ENCODE measurements at places on chromosomes 1 and 21.

- no peak for DNase-seq
Observed at GRCh38 chr1:18057623-18058022, 50.0 kb upstream of the IGSF21 start.

DNA sequence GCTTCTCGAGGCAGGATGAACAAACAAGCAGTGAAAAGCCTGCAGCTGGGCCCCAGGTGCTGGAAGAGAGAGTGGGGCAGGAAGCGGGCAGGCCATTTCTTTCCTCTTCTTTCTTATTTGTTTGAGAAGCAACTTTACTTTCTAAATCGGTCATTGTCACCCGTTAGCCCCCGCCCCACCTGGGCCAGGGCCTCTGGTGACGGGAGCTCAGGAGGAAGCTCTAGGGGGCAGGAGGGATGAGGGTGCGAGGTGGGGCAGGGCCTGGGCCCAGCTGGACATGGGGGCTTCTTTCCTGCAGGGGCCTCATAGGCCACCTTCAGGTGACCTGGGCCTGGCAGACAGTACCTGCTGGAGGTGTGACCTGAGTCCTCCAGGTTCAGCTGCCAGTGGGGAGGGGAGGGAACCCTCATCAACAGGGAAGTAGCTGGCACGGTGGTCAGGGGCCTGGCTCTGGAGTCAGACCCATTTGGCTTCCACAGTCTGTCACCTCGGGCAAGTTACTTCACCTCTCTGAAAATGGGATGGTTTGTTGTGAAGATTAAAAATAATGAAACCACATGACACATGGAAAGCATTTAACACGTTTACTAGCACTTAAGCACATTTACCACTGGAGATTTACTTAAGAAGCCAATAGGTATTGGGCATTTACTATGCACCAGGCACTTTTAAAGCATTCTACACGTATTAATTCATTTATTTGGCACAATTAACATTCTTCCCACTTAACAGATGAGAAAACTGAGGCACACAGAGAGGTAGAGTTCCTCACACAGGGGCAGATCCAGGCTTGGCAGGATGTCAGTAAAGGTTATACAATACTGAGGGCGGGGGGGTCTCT is 54.1 kb upstream of the ID3 start:
- DNase-seq, result no peak

DNA sequence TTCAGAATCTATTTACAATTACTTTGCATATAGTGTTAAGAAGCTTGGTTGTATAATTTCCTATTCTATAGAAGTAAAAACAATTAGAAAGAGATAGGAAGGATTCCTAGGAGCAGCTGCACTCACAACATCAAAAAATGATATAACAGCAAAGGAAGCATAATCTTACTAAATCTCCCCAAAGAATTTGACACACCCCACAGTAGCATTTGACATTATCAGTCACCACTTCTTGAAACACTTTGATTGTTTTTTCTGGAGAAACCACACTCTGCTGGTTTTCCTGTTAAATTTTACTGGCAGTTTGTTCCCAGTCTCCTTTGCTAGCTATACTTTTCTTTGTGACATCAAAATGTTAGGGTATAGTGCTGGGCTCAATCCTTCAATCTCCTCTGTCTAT is 100.8 kb upstream of the KIAA1614 start:
- no peak for DNase-seq

DNA sequence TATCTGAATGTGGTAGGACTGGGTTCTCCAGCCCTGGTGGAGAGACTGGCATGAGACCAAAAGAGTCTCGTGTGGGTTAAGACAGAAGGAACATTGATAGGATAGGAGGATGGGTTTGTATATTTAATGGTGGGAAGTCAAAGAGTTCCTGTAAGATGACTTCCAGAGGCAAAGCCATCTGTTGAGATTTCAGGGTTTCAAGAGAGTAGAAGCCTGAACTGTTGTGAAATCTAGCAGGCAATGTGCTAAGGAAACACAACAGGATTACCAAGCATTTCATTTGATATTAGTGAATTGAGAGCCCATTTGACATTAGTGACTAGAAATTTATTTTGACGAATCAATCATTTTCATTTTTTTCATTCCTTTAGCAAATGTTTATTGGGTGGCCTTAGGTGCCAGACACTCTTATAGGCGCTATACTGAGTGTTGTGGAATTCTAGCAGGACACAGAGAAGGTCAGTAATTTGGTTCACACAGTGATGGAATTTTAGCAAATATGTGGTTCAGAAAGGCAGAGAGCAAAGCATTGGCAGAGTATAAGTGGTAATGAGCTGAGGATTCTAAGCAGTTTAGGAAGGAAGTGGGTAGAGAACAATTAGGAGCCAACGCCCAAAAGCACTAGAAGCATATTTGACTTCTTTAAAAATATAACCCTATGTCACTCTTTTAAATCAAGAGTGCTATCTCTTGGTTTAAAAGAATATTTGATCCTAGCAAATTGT is 149.3 kb downstream of the AK5 start:
- no peak for DNase-seq

DNA sequence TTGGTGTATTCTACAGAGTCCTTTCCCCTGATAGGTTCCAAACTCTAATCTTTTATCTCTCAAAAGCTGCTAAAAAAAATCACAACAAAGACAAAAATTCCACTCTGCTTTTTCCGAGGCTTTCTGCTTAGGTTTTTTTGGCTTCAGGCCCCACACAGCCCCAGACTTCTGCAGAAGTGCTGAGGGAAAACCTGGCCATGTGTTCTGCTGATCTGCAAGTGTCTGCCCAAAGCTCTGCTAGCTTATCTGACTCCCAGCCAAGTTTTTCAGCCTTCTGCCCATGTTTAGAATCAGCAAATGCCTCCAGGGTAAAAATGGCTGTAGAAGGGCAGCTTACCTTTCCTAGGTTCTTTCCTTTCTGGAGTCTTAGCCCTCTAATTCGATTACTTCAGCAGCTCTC is 28.4 kb downstream of the DISP3 start:
- no peak for DNase-seq

DNA sequence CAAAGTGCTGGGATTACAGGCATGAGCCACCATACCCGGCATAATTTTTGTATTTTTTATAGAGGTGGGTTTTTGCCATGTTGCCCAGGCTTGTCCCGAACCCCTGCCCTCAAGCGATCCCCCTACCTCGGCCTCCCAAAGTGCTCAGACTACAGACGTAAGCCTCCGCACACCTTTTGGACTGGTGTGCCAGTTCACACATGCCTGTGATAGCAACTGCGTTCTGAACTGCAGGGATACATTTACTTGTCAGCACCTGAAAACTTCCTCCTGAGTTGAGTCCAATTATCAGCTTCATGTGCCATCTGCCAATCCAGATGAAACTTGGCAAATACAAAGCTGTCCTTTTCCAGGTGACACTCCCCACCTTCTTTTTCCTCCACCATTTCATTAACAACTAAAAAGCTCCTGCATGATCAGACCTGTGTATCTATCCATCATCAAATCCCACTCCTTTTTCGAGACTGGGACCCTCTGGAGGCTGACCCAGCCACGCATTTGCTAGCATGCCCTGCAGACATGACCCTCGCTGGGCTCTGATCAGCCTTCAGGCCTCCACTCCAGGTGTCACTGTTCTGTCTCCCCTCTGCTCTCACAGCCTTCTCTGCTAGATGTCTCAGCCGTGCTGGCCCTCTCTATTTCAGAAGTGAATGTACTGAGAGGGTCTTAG is 2.1 kb upstream of the DEGS1 start:
- DNase-seq, result no peak

- DNase-seq, result no peak
Observed at GRCh38 chr1:78464449-78464891, 26.3 kb upstream of the PTGFR start.

DNA sequence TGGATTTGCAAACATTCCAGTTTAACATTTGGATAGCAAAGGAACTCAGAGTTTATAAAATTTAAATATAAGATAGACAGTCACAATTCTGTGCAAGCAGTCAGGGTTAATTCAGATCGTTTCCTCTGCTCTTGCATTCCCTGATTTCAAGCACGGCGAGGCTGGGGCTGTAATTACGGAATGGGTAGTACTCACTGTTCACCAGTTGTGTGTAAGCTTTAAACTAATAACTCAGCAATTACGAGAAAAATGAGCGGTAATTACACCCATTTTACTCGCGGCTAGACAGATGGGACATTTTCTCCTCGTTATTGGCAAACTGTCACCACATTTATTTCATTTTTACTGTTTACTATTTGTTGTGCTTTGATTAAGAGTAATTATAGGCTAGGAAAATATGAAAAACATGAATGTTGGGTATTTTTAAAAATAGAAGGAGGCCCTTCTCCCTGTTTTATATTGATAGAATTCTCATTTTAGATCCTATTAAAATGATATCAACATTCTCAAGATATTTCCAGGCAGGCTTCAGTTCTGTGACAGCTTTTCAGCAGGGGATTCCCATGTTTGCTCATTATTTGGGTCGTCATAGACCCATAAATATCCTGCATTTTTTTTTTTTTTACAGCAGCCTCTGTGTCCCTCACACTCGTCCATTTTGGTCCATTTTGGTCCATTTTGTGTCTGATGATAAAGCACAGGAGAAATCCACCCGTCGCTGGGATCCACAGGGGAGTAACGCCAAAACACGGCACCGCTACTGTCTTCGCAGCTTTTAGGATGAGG is 208.3 kb downstream of the DSCAM start:
- no peak for DNase-seq

- no peak for DNase-seq
Observed at GRCh38 chr1:66288048-66288447, 245.9 kb upstream of the SGIP1 start.

GRCh38 chr1:228744356-228744755 is 9.1 kb downstream of the RHOU start:
- DNase-seq, result no peak

DNA sequence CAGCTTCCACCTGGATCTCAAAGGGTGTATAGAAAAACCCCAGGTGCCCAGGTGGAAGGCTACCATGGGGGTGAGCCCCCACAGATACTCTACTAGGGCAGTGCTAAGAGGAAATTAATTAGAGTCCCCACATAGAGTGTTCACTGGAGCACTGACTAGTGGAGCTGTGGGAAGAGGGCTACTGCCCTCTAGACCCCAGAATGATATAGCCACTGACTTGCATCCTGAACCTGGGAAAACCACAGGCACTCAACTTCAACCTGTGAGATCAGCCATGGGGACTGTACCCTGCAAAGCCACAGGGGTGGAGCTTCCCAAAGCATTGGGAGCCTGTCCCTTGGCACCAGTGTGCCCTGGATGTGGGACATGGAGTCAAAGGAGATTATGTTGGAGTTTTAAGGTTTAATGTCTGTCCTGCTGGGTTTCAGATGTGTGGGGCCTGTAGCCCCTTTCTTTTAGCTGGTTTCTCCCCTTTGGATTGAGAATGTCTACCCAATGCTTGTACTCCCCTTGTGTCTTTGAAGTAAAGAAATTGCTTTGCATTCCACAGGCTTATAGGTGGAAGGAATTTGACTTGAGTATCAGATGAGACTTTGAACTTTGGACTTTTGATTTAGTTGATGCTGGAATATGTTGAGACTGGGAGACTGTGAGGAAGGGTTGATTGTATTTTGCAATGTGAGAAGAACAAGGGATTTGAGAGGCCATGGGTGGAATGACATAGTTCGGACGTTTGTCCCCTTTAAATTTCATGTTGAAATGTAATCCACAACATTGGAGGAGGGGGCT is 31.8 kb upstream of the CDC14A start:
- DNase-seq, result no peak

DNA sequence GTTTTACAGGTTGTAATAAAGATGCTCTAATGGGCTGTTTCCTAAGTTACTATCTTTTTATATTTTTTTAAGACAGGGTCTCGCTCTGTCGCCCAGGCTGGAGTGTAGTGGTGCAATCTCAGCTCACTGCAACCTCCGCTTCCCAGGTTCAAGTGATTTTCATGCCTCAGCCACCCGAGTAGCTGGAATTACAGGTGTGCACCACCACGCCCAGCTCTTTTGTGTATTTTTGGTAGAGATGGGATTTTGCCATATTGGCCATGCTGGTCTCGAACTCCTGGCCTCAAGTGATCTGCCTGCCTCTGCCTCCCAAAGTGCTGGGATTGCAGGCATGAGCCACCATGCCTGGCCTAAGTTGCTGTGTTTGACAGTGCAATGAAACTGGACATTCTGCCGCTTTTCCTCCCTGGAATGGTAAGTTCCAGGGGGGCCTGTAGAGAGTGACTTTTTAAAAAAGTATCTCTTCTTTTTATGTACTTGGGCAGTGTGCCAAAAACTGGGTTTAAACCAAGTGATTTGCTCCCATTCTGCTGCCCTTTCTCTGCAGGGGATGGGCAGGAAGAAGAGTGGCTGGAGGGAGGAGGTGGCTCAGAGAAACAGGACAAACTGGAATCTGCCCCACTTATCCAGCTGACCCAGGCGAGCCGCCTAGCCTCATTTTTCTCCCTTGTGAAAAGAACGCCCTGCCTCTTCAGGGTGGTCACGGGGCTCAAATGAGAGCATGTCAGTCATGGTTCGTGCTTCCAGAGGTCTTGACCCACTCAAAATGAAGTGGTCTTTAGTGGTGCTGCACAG is 2.3 kb downstream of the SLC37A1 start:
- no peak for DNase-seq

GRCh38 chr1:788835-789234 is 102.4 kb upstream of the OR4F16 start:
- DNase-seq, result no peak
